Stimulated activated CD4-positive, alpha-beta T cell treated with anti-CD3 and anti-CD28 coated beads, TNF-alpha, amount 100 ng/mL, for 48 hours (primary cell): ENCODE measurements at places on chromosomes 3 and 15.

DNA sequence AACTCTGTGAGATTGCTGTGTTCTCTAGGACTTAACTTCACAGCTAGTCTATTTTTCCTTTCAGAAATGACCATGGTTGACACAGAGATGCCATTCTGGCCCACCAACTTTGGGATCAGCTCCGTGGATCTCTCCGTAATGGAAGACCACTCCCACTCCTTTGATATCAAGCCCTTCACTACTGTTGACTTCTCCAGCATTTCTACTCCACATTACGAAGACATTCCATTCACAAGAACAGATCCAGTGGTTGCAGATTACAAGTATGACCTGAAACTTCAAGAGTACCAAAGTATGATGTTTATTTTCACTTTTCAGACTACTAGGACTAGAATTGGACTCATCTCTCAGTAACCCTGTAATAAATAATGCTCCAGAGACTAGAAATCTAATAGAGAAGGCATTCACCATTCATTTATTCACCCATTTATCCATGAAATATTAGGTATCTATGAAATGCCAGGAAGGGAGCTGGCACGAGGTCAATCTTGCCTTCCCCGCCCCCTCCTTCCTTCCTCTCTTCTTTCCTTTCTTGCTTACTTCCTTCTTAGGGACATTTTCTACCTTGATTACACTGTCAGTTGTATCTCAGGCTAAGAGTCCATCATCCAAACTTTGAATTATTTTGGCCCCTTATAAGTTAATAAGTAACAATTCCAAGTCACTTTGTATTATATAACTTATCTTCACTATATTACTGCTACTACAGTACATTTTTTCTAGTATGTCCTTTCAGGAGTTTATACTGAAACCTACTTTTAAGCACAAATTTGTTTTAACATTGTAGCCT lies 91.0 kb downstream of the PPARG start:
- no peak for DNase-seq

DNA sequence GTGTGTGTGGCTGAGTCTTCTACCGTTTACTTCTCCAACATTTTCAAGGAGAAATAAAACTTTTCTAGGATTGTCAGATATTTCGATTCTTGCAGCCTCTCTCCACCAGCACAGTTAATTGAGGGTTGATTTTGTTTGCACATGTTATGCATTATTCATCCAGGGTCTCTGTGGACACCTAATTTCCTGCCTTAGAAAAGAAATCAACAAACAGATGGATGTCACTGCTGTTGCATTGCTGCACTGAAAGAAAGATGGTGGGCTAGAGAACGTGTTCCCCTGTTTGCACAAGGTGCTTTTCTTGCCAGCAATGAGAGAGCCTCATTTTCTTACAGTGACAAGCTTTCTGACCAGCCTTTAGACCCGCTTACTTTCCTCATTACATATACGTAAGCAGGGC lies 150.0 kb downstream of the CLSTN2 start:
- DNase-seq, result no peak

DNA sequence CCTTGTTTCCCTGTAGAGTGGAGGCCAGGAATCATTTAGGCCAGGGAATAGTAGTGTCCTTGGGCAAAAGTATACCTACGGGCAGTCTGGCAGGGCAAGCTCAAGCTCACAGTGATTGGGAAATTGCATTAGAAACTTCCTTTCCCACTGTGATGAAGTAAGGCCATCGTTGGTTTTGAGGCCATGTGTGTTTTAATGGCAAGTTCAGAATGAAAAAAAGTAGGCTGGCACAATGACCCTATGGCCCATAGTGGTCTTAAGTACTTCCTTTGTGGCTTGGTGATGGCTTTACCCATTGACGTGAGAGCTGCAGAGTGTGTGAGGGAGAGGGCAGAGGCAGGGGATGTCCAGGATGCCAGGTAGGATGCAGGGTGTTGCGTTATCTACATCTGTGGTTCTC lies 28.8 kb downstream of the LIMD1 start:
- no peak for DNase-seq

DNA sequence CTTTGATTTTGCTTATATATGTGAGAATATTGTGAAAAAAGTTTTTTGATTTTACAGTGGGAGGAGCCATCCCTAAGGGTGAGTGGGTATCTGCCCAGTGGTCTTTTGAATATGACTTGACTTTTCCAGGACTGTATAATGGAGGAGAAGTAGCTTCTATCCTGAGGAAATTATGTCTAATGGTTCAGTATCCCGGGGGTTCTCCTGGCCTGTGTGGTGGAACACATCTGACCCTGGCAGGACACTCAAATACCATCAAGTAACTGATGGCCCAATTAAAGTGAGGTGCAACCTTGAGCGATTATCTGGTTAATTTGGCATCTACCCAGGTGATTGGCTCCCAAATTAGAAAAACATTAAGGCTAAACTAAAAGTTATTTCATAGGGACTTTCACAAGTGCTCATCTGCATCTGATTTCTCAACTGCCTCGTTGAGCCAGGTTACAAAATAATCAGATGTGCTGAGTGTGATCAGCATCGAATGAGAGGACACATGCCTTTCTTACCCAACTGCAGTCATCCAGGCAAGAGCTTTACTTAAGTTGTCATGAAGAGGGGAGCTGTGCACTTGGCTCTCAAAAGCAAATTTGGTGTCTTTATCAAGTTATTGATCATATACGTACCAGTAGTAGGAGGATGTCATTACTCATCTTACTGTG lies 201.4 kb downstream of the IL5RA start:
- DNase-seq, result no peak

GRCh38 chr3:117589454-117589853 lies 879.9 kb downstream of the TUSC7 start:
- no peak for DNase-seq
